Myocyte (in vitro differentiated cells): ENCODE measurements at places on chromosomes 1 and 21. TPM values are rescaled to one million over a fixed set of nuclear protein-coding genes. Genes with fewer than 3 reads are reported as not detected.
A peak's percentile ranks its signal among the peaks of the same experiment; 100 is the strongest.

DNA sequence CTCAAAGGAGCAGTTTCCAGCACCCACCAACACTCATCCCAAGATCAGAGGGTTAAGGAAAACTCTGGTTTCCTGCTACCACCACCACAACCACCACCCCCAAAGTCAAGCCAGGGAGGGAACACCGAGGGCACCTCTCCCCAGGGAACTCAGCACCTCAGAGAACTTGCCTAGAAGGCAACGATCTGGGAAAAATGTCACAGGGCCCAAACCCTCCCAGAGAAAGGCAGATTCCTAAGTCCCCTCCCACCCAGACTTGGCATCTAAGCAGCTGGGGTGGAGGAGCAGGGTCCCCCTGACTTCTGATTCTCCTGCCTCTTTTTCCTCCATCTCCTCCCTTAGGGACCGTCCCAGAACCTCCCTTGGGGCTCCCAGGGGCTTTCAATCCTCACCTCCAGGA is 10.6 kb downstream of the KANK4 start:
- DNase-seq, result no peak

DNA sequence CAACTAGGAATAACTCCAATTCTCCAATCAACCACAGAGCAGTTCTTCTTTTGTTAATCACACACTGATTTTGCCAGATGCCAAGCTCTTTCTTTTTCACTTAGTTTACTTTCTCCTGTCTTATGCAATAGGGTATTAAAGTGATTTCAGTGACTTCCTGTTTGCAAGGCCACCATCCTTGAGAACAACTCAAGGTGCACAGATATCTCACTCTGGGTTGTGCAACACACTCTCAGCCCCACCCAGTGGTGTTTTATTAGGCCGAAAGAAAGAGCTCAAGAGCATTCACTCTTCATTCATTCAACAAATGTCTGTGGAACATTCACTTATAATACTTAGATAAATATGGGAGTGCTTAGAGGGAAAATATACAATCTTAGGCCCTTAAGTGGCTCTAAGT is 352.5 kb downstream of the ZNF326 start:
- DNase-seq, result no peak

- DNase-seq, result no peak
Measured at GRCh38 chr1:208461680-208462079, 217.5 kb upstream of the PLXNA2 start.

- DNase-seq, result peak; percentile 61
Measured at GRCh38 chr1:3548156-3548893, 63.0 kb downstream of the MEGF6 start.

GRCh38 chr1:58927041-58927721 is 143.3 kb upstream of the JUN start:
- no peak for DNase-seq

- DNase-seq, result no peak
Measured at GRCh38 chr21:27808923-27809322, 842.0 kb upstream of the ADAMTS5 start.

RGS13 gene
- total RNA-seq, result 0.62 and 0.68 TPM in 2 replicates

SERINC2 gene
- 210 and 313 TPM in 2 replicates for total RNA-seq

GRCh38 chr1:45840704-45841103 is 37.3 kb downstream of the MAST2 start:
- DNase-seq, result no peak

- DNase-seq, result no peak
Measured at GRCh38 chr1:47885062-47885830, 111.9 kb downstream of the TRABD2B start.

DNA sequence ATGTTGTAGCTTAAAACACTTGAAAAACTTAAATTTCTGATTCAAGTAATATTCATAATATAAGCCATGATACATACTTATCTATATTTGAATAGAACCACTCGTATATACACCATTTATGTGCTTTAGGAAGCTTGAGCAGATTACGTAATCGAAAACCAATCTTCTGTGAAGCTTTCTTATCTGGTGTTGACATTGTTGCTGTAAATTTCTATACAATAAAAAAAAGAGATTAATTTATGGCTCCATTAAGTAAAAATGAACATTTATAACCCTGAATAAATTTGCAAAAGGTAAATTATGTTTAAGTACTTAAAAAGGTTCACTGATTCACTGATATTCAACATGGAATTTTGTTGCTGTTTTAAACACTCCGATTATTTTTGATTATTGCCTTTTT is 21.4 kb downstream of the LIN9 start:
- DNase-seq, result no peak
